Trophoblast cell (in vitro differentiated cells and primary cell): ENCODE measurements at places on chromosomes 6 and 20.
A peak's percentile ranks its signal among the peaks of the same experiment; 100 is the strongest.

DNA sequence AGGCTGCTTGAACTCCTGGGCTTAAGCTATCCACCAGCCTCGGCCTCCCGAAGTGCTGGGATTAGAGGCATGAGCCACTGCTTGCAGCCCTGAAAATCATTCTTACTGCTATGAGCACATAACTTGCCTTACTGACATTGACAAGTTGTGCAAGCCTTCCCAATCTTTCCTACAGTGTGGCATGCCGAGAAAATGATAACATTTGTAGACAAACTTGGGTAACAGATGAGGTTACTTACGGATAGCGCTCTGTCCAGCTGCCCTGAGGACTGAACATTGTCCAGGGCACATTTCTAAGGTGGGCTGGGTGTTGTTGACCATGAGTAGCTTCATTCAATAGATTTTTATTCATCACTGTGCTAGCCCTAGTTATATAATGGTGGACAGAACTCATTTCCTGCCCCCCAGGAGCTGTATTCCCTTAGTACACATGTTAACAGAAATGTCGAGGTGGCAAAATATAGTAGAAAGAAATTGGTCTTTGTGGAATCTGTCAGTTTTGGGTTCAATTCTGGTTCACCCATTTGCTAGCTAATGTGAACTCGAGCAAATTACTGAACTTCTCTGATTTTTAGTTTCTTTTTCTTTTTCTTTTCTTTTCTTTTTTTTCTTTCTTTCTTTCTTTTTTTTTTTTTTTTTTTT is 118.4 kb upstream of the AKIRIN2 start:
- no peak for DNase-seq

DNA sequence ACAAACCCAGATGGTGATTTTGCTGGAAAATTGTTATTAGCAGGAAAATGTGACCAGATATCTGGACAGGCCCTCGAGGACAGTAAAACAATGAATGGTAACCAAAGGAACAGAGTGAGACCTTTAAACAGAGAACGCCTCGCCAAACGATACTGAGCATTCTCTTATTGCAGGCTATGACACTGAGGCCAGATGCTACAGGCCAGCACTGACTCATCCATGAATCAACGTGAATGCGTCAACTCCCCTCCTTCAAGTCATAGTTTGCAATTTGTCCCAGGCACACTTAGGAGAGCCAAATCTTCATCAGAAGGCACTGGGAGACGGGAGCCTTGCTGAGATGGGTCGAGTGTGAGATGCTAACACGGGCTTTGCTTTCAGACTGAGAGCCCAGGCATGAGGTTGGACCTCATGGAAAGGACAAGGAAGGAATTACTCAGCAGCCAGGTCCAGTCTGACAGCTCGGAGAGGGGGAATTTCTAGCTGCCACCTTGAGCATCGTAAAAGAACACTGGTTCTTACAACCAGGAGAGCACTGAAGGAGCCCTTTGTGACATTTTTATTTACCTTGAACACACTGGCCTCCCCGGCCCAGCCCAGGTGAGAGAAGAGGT is 60.7 kb downstream of the BMP7 start:
- DNase-seq, result peak; percentile 63

DNA sequence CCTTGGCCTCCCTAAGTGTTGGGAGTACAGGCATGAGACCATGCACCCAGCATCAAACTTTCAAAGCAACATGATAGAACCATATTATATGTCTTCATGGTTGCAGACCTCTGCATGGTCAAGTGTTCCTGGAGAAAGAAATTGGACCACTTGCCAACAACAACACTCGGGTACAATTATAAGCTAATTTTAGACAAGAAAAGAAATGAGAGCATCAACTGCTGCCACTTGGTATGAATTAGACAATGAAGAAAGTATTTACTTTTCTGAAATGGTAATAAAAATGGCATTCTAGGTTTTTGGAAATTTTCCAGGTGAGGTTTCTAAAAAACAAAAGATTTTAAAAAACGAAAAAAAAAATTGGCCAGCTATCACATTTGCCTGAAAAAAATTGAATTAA is 7.7 kb upstream of the PM20D2 start:
- DNase-seq, result no peak

- DNase-seq, result no peak
Observed at GRCh38 chr6:150406948-150407347, 38.1 kb downstream of the IYD start.

GRCh38 chr6:48990739-48991138 is 472.3 kb downstream of the MMUT start:
- DNase-seq, result no peak

GRCh38 chr6:74953708-74954107 is 252.1 kb downstream of the COL12A1 start:
- DNase-seq, result no peak

- DNase-seq, result no peak
Observed at GRCh38 chr6:139988685-139989084, 614.2 kb upstream of the CITED2 start.

DNA sequence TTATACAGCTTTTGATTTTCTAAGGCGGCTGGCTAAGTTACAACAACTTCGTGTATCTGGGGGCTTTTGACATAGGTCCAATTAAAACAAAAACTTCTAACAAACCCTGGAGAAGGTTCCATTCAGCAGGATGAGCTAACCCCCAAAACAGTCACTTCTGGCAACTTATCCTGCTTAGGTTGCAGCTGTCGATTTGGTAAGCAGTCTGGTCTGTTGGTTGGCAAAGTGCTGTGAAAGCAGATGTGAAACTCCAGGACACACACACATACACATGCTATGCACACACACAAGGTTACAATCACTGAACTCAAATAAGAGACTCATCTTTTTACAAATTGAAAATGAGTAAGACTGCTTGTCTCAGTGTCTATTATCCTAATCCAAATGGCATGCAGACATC is 119.0 kb upstream of the STMND1 start:
- DNase-seq, result no peak

GRCh38 chr6:125904871-125905270 is 51.7 kb upstream of the HINT3 start:
- DNase-seq, result no peak

DNA sequence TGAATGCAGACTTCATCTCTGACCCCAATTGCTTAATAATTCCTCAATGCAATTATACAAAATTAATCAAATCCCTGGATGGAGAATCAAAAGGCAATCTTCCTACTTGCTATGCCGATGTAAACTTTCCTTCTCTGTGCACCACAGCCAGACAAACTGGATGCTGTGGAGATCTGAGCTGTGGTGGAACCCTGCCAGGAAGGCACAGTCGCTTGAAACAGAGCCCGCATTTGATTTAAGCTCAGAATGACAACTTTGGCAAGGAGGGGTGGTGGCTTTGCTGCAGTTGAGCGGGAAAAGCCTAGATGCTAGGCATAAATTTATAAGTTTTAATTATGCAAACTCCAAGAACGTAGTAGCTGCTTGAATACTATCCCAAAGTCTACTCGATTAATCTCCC is 190.8 kb downstream of the MTFR2 start:
- no peak for DNase-seq

- DNase-seq, result peak; percentile 36
Observed at GRCh38 chr6:106609699-106610098, 19.6 kb downstream of the RTN4IP1 start.

DNA sequence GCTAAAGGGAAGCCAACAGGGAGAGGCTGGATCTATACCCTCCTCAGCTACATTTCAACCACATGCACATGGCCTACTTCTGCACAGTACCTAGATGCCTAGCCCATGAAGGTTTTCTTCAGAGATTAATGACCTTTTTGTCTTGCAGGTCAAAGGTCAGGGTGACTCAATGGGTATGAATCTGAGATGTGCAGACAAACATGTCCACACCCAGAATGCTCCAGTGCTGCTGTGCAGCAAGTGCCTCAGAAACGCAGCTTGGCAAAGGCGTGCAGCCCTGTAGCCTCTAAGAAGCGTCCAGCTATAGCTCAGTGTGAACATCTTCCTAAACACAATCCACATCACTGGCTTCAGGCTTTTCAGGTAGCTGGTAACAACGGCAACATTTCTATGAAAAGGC is 24.4 kb downstream of the MAP1LC3A start:
- no peak for DNase-seq

DNA sequence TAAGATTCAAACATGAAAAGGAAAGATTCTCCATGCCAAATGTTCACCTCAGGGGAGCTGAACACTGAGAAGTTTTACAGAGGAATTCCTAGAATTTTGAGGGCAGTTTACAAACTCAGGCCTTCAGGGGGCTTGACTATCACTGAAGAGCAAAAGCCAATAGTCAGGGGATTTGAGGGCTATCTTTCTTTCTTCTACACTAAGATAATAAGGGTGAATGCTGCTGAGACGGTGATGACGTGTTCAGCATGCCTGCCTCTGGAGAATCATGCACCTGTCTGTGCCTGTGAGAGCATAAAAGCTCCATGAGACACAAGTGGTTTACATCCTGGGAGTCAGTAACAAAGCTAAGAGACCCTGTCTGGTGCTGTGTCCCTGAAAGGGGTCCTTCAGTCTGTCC is 1085.6 kb downstream of the KIF16B start:
- peak; percentile 52 for DNase-seq

DNA sequence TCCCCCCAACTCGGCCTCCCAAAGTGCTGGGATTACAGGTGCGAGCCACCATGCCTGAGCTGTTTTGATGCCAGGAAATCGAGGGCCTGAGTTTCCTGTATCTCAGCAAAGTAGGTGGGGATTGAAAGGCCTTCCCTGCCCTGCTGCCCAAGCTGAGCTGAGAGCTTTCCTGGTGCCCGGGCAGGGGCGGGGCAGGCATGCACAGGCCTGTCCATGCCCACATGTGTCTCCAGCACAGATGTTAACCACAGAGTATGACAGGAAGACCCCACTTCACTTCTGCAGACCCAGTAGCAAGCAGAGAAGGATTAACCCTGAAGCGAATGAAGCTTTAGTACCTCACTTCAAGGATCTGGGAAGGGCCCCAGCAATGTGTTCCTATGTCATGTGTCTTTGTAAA is 66.0 kb downstream of the GPR6 start:
- DNase-seq, result no peak

GRCh38 chr6:108793516-108794251 is 54.5 kb upstream of the ARMC2 start:
- DNase-seq, result no peak

GRCh38 chr6:44366781-44367180 is 20.7 kb upstream of the CDC5L start:
- no peak for DNase-seq

DNA sequence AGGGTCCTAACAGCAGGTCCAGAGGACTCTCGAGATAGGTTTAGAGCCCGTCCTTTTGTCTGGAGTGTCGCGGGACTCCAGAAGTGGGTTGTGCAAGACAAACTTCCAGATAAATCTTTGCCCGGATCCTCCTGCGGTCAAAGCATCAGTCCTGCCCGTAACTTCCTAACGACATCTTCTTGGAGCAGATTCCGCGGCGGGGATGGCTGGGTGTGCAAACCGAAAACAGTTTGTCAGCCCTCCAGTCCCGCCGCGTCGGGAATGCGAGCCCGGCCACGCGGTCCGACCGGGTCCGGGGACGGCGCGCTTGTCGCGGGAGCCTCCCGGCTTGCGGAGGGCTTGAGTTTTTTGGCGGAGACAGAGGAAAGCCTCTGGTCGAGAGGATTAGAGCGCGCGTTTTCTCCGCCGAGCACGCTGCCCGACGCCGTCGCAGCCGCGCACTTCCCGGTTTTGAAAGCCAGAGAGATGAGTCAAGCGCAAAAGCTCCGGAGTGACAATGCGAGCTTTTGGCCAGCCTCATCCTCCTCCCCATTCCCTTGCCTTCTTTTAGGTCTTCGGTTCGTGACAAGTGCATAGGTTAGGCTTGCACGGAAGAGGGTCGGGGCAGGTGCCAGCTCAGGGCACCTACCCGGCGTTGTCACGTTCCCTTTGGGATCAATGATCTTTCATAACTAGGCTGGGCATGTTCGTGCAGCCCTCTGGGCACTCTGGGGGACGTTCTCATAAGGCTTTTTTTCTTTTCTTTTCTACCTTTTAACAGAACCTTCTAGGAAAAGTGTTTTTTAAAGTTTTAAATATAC is 91.3 kb upstream of the PRDM1 start:
- peak; percentile 82 for DNase-seq

- no peak for DNase-seq
Observed at GRCh38 chr20:35708502-35708901, 9.3 kb downstream of the ROMO1 start.

GRCh38 chr6:166539543-166539942 is 46.9 kb downstream of the RAMACL start:
- DNase-seq, result no peak

DNA sequence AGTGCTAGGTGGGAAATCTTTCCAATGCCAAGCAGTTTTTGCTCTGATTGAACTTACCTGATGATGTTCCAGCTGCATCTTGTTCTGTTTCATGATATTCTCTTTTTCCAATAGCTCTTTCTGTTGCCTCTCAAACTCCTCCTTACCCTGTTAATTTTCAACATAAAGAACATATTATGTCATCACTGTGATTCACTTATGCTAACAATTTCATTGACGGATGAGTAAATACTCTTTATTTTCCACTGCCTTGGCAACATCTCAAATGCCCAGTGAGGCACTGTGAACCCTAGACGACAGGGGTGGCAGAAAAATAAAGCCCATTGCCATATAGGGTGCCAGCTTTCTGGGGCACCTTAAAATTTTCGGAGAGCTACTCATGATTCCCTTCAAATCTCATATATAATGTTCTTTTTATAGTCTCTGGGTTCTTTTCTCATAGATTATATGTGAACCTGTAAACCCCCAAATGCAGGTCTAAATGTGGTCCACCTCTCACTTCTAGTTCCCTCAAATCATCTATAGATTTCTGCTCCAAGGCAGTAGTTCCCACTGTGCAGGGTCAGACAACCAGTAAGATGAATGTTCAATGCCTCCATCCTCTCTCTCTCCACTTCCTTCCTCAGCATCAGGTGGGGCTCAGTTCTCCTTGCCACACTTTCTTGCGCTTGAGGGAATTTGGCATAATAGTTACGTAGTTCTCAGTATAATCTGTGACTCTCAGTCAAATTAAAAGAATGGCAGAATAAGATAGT is 44.1 kb downstream of the NEDD9 start:
- DNase-seq, result no peak

- DNase-seq, result no peak
Observed at GRCh38 chr20:41874658-41875057, 256.5 kb upstream of the CHD6 start.

DNA sequence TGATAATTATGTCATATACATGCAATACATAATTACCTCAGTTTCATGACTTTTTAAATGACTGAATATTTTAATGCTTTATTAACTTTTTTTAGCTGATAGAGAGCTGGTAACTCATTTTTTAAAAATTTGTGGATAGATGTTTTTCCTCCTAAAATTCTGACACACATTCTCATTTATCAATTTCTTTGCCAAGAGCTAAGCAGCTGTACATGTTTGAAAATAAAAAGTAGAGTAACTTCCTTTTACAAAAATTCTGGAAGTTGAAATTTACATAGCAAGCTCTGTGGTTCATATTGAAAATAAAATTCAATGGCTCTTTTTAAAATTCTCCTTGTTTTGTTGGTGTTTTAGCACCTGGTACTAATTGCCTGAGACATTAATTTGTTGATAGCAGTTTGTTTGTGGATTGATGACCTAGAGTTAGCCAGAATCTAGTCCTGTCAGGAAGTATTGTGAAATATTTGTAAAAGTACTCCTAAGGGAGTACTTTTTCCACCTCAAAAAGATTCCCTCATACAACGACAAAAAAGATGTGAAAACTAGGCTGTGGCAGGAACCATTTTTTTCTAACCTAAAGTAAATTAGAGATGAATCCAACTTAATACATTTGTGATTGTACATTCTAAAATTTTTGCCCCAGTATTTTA is 621.8 kb downstream of the BCKDHB start:
- DNase-seq, result no peak

- DNase-seq, result no peak
Observed at GRCh38 chr6:111843347-111844147, 29.7 kb downstream of the FYN start.
